ENCODE measurements at places on chromosomes 1 and 21. TPM values are rescaled to one million over a fixed set of nuclear protein-coding genes. Genes with fewer than 3 reads are reported as not detected.

The LRRC41 gene
- 76.2 TPM for total RNA-seq

GRCh38 chr1:29690156-29690555, 453.8 kb downstream of the PTPRU start:
- DNase-seq: no peak

DNA sequence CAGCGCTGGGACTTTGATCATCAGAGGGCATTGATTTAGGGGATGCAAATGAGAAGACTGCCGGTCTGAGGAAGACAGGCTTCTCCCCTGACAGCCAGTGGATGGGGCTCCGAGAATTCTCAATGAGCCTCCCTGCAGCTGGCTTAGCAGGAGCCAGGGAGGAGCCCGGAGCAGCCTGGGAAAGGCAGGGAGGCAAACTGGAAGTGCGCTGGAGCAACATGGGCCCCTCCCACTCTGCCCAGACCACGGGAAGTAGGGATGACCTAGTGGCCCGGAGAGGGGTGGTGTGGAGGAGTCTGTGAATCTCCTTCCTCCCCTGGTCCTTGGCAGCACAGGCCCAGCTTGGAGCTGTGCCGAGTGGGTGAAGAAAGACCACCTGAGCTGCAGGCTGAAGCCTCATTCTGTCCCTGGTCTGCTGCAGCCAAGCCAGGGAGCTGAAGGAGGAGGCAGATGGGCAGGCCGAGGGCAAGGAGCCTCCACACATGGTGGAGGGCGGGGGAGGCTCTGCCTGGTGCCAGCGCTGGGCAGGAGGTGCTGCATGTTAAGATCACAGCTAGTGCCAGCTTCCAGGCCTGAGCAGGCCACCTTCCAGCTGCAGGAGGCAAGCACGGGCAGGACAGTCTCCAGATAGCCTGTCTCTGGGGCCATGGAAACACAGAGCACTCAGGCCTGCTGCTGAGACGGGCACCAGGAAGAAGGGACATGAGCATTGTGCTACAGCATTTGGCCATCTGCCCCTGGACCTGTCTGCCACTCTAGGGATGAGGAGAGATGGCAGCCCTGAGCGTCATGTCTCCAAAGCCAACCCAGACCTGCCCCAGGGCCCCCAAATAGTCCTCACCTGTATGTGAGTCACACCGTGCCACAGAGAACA, 12.2 kb upstream of the CLSTN1 start:
- DNase-seq: no peak

DNA sequence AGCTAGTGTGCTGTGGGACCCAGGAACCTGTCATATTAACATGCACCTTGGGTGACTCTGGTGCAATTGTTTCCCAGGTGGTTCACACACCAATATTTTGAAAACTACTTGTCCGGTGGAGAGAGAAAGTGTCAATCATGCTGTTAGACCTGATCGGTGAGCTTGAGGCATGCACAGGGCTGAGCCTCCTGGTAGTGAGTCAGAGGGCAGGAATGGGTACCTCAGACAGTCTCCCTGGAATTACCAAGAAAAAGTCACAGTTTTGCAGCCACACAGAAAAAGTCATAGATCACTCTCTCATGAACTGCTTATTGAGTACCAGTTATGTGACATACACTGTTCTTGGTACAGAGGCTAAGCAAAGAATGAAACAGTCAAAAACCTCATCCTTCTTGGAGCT, 140.1 kb upstream of the NFIA start:
- no peak for DNase-seq

GRCh38 chr1:111422546-111423391, 4.8 kb downstream of the OVGP1 start:
- no peak for DNase-seq

Measured in thoracic aorta (tissue), 2 donors.